ENCODE measurements at places on chromosomes 3 and 15.
A peak's percentile ranks its signal among the peaks of the same experiment; 100 is the strongest.

- no peak for DNase-seq
Measured at GRCh38 chr15:89665449-89666181, 10.3 kb upstream of the KIF7 start.

DNA sequence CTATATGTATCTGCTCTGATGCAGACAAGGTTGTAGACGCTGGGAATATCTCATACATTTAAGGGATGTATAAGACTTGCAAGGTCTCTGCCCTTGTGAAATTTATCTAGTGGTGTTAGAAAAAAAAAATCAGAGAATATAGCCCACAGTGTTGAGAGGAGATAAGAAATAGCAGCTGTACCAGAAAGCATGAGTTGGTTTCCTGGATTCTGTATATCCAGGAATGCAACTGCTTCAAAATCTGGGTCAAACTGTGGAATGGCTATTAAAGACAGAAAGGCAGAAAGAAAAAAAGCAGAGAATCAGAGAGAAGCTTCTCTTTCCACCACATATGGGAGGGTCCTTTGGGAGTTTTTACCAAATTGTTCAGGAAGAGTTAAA, 1.5 kb upstream of the TMEM212 start:
- no peak for DNase-seq

GRCh38 chr3:43879166-43879565, 188.4 kb downstream of the ABHD5 start:
- peak; percentile 31 for DNase-seq

DNA sequence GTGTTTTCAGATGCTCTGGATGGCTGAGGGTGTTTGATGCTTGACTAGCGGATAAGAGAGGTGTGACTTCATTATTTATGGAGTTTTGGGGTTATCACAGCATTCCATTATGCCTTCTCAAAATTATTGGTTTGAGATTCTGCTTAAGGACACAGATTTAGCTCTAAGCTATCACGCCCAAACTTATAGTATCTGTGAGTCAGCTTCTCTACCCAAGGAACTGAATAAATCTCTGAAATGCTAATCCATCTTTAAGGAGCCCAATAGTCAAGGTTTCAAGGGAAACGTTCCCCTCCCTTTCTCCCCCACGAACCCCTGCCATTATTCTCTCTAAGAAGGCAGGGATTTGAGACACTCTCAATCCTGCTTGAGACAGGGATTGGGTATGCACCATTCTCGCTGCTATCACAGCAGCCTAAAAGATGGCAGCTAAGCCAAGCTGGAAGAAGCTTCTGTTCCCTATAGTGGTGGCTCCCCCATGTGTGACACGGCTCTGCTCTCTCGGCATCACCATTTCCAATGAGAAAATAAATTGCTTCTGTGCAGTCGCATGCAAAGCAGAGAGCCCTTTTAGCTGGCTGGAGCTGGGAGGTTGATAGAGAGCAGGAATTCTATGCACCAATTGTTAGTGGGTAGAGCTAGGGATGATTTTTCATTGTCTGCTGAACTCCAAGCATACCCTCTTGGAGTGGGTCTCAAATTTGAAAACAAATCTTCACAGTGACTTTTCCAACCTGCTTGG, 151.1 kb downstream of the IL20RB start:
- no peak for DNase-seq

GRCh38 chr3:71972031-71972430, 187.1 kb upstream of the PROK2 start:
- DNase-seq = no peak

- DNase-seq = no peak
Measured at GRCh38 chr15:100863075-100863795, 16.4 kb upstream of the ALDH1A3 start.

DNA sequence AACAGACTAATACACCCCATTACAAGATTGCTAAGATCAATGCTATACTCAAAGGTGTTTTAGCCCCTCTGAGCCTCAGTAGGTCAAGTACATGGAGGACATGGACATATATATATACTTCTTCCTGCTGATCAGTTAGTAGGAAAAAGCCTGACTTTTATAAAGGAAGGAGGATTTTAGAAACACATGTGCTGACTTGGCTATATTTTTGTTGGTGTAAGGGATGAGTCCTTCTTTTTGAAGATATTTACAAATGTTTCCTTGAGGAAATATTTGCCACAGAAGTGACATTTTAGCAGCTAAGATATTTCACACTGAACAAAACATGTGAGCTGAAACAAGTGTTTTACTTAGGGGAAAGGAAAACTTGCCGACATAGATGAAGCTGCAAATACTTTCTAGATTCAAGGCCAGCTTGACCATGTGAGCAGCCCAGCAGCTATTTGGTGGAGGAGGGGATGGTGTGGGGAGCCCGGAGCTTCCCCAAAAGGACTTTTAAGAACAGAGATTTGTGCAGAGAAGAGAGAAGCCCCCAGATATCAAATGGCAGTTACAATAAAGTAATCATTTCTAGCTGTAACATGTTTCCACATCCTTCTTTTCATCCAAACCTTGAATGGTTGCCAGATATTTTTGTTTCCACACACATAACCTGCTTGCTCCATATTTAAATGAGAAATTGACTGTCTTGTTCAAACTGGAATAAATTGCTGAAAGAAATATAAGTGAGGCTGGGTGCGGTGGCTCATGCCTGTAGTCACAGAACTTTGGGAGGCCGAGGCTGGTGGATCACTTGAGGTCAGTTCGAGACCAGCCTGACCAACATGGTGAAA, 111.7 kb upstream of the NR2F2 start:
- no peak for DNase-seq

DNA sequence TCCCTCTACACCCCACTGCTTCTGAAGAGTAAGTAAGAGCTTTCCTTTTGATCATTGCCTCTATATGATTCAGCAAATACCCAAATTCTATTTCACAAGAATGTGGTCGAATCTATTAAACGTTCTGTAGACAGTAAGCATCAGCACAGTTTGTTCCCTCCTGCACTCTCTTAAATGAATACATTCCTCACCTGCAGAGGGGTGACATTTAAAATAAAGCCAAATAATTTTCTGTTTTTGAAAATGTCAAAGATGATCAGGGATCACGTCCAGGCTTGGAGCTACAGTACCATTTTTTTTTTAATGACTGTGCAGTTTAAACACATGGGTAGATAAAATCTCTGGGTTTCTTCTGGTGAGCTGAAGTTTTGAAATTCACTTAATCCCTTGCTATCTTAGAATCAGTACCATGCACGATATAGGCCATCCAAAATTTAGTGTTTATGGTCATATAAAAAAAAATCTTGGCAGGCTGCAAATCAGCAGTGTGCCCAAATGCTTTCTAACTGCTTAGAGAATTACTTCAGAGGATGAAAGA, 12.8 kb downstream of the PYDC2 start:
- DNase-seq = no peak

- no peak for DNase-seq
Measured at GRCh38 chr15:74251131-74251811, 15.1 kb downstream of the CCDC33 start.

DNA sequence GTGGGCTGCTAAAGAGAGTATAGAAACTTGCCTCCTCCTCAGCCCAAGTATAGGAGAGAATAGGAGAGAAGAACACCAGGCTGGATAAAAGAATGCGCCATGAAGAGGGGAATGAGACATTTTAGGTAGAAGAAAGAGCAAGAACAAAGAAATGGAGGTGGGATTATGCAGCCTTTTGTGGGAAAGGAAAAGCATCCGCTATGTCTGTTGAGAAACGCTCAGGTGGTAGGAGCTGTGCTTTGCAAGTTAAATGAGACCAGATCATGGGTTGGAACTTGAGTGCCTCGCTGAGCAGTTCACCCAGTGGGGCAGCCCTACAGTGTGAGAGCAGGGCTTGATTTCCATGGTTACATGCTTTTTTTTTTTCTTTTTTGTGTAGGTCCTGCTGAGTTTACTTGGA, 11.5 kb upstream of the RTP1 start:
- no peak for DNase-seq

DNA sequence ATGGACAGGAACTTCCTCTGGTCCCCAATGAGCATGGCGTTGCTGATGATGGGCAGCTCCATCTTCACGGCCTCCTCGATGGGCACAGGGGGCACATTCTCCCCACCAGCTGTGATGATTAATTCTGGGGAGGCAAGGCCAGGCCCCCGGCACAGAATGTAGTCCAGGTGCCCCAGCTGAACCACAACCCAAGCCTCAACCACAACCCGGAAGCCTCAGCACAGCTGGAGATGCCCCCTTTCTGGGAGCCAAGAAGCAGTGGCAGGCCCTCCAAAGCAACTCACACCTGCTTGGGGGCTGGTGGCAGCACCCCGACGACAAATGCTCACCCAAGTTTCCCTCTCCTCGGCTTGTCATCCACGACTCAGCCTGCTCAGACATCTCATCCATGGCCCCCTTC, 25.2 kb downstream of the IDH3A start:
- DNase-seq = peak; percentile 71

- DNase-seq = no peak
Measured at GRCh38 chr15:89104172-89104564, 15.9 kb downstream of the ABHD2 start.

GRCh38 chr3:190024912-190025311, 95.8 kb downstream of the P3H2 start:
- DNase-seq = peak; percentile 6

DNA sequence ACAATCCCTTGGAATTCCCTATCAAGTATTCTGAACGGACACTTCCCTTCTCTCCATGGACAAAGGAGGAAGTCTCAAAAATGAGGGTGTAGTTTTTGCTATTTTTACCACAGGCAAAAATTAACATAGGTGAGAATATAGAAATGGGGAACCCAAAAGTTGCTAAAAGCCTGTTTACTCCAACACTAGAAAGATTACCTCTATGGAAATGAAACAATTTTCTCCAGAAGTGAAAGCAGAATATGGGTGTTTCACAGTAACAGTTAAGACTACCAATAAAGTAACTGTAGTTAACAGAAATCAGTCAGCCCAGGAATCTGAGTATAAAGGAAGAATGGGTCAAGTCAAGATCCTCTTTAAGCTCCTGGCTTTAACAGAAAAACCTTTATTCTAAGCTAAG, 9.3 kb downstream of the TRA2B start:
- no peak for DNase-seq

DNA sequence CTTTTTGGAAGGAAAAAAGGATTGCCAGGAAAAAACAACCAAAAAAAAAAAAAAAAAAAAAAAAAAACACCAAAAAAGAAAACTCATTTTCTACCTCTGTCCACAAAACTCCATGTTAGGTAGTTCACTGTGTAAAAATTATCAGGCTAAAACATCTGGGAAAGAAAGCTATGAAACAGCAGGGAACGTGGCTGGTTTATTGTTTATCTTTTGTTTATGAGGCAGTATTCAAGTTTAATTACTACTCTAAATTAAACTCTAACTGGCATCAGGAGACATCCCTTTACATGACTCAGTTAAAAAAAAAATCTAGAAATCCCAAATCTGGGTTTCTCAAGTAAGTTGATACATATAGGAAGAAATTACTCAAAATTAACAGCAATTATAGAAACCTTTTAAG, 21.8 kb downstream of the MEIS2 start:
- DNase-seq = no peak

All from NAMALWA (cell line).